ENCODE measurements at places on chromosomes 7 and 10.

DNA sequence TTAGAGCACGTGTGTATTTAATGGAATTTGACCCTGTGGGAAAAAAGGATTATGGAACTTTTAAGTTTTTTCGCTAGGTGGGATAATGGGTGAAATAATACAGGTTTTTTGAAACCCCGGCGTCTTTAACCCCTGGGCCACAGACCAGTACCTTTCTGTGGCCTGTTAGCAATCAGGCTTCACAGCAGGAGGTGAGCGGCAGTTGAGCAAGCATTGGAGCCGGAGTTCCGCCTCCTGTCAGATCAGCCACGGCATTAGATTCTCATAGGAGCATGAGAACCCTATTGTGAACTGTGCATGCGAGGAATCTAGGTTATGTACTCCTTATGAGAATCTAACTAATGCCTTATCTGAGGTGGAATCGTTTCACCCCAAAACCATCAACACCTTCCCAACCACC, 28.6 kb downstream of the WAC start:
- no peak for DNase-seq

GRCh38 chr10:130300608-130301020, 164.4 kb downstream of the GLRX3 start:
- peak; percentile 59 for DNase-seq

GRCh38 chr10:118195729-118196128, 146.4 kb downstream of the FAM204A start:
- DNase-seq: no peak

GRCh38 chr7:805261-805660, 27.0 kb upstream of the SUN1 start:
- no peak for DNase-seq

GRCh38 chr7:144842377-144842851, 6.6 kb upstream of the TPK1 start:
- no peak for DNase-seq

DNA sequence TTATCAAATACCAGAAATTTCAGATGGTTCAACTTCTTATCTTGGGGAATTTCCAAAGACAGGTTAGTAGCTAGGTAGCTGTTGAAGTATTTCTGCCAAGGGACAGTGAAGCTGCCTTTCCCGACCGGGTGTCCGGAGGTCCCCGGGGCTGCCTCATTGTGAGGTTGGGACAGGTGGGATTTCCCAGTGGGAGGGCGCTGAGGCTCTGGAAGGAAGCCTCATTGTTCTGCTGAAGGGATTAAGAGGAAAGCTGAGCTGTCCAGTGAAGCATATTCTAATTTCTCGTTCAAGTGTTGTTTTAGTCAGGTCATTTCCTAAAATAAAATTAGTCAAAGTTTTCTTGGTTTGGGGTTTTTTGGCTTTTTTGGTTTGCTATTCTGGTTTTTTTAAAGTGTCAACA, 244.2 kb downstream of the MGMT start:
- DNase-seq: no peak

DNA sequence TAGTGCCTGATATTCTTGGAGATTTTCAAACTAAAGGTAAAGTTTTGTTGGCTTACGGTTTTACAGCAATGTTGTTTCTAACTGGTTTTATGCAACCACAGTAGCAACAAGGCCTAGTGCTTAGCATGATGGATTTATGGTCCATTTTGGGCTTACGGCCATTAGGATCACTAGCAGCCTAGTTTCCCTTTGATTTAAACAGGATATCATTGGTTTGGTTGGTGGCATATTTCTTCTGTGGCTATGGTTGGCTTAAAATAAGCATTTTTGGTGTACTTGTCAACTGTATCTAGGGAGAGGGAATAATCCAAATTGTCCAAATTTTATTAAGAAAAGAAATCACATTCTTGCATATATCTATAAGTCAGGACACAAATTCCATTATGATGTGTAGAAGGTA, 194.0 kb downstream of the HDAC9 start:
- no peak for DNase-seq

DNA sequence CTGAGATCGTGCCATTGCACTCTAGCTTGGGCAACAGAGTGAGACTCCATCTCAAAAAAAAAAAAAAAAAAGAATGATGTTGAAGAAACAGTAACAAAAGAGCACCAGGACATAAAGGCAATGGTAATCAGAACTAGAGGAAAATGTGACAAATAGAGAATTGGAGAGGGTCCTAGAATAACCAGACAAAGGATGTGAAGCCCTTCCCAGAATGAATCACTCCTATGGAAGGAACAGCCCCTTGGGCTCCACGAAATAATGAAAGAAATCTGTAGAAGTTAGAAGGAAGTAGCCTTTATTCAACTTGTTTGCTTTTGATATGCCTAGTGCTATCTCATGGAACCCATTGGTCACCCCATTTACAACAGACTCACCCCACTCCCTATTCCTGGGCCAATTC, 169.2 kb downstream of the SUGCT start:
- DNase-seq: no peak

DNA sequence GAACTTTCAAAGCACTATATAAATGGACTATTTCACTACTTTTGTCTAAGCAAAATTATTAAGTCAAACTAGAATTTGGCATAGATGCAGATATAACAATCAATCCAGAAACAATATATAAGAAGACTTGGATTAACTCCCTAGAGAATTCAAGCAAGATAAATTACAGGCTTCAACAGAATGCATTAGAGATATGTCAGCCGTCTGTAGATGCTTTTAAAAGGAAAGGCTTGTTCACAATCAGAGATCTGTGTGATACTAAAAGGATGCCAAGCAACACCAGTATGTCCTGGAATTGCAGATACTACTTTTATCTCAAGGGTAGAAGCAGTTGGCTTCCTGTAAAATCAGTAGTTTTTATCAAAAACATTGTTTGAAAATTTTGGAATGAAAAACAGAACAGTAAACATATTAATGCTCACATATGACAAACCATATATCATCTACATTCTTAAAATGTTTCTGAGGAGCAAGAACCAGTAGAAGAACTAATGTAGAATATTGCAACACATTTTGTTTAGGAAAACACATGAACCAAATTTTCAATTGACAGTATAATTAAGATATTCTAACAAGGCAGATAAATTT, 947.9 kb upstream of the LRRN3 start:
- DNase-seq: no peak

DNA sequence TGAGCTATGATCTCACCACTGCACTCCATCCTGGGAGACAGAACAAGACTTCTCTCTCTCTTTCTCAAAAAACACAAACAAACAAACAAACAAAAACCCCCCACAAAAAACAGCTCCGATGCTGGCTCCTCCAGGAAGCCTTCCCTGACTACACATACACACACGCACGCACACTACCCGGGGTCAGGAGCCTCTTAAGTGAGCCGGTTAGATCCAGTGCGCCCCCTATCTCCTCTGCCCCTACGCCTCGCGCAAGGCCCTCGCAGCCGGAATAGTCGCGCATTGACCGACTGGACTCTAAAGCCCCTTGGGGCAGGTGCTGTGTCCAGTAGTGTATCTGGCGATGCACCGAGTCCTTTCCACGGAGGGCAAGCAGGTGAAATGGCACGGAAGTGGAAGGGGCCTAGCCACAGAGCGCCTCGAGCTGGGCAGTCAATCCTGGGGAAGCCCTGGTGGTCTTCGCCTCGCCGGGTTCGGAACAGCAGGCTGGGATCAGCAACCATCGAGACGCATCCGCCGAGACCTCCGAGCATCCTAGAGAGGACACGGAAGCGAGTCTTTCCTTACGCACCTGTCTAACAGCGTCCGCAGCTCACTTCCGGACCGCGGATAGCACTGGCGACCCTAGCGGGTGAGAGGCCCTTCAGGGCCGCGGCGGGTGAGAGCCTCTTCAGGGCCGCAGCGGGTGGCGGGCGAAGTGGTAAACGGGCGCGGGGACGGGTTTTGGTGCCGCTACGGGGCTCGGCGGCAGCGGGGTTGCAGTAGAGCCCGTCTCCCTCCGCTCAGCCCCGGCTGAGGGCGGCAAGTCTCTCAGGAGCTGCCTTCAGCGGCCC, at the start of gene ZSCAN25:
Gene ZSCAN25 (plus strand): TSS at position 588 of the 833 bp plus-strand sequence. CDS start 2,661 bp downstream, outside the sequence.
- peak; percentile 84 for DNase-seq

- DNase-seq: no peak
Observed at GRCh38 chr10:111650088-111650487, 533.5 kb downstream of the GPAM start.

- DNase-seq: no peak
Observed at GRCh38 chr7:25926891-25927625, 224.9 kb upstream of the NFE2L3 start.

- DNase-seq: no peak
Observed at GRCh38 chr10:116281775-116282174, 8.8 kb upstream of the GFRA1 start.

- DNase-seq: no peak
Observed at GRCh38 chr10:30491916-30492515, 58.0 kb downstream of the MAP3K8 start.

GRCh38 chr7:207418-208129, 15.2 kb downstream of the FAM20C start:
- DNase-seq: no peak

GRCh38 chr7:1257221-1257620, 24.5 kb downstream of the UNCX start:
- DNase-seq: no peak

DNA sequence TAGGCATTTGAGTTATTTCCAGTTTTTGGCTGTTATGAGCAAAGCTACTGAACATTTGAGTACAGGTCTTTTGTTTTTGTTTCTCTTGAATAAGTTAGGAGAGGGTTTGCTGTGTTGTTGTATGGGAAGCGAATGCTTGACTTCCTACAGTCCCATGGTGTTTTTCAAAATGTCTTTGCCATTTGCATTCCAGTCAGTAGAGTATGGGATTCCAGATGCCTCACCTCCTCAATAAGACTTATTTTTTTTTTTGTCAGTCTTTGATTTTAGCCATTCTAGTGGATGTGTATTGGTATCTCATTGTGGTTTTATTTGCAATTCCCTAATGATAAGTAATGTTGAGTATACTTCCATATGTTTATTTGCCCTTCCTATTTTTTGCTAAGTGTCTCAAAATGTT, 19.4 kb downstream of the CDK13 start:
- no peak for DNase-seq

DNA sequence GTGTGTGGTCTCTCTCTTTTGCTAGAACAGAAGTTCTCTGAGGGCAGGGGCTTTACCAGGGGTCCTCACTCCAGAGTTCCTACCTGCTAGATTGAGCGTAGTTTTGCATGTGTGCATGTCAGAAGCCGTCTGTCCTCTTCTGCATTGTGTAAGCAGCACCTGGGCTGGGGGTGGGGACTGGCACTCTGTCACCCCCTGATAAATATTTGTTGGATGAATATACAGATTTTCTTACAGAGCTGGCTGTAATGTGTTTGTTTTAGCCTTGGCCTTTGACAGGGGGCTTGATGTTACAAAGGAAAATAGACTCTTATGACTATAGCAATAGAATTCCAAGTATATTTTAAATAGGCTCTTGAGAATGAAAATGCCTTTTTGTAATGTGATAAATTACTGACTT, 46.6 kb downstream of the WDR37 start:
- DNase-seq: no peak

DNA sequence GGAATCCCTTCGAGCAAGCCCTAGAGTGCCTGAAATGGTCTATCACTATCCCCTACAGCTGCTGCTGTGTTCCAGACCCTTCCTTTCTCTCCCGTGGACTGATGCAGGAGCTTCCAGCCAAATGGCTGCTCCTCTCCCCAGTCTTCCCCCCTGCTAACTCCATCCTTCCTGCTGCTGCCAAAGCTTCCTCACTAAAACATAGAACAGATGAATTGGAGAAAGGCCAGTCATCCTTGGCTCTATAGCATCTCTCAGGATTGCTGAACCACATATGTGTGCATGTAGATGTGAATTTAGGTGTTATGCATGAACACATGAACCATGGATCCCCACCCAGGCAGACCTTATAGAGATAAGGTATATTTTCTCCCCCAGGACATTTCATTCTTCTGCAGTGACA, 60.7 kb downstream of the GPR26 start:
- no peak for DNase-seq

GRCh38 chr10:130028465-130028819, 64.4 kb upstream of the EBF3 start:
- DNase-seq: no peak

DNA sequence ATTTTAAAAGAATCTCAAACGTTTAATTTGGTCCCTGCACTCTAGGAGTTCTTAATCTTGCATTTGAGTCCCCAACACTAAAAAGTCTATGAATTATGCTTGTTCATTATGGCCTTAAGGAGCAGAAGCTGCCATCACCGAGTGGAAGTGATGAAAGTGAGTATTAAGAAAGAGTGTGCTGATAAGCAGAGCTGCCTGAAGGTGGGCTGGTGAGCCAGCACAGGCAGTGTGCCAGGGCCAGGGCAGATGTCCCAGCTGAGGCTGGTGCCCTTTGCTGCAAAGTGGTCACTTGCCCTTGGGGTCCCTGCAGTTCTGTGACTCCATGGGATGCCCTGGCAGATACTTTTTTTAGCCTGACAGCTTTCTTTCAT, 72.9 kb upstream of the LOXL4 start:
- DNase-seq: no peak

- DNase-seq: no peak
Observed at GRCh38 chr7:25392588-25393338, 164.5 kb upstream of the NPVF start.

GRCh38 chr10:29317027-29317420, 28.2 kb downstream of the LYZL1 start:
- no peak for DNase-seq

GRCh38 chr7:66952343-66953043, 31.5 kb downstream of the TMEM248 start:
- DNase-seq: no peak

- DNase-seq: no peak
Observed at GRCh38 chr10:11144626-11145494, 127.2 kb downstream of the CELF2 start.

DNA sequence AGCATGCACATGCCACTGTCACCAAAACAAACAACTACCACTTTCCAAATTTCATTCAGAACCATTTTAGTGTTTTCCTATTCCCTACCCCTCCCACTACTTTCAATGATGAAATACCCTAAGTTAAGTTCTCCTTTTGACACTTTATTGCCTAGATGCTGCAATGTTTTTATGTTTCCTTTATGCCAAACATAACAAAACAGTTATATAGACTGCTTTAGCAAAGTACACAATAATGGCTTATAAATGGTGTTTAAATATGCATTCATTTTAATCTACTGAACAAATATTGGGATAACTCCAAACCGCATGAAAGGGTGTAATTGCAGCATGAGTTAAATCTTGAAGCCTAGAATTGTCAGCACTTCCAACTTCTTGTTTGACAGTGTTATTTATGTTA, 69.2 kb downstream of the PHYHIPL start:
- DNase-seq: no peak

GRCh38 chr7:20222219-20222828, 5.1 kb upstream of the MACC1 start:
- DNase-seq: no peak
